ENCODE measurements at places on chromosomes 1 and 21. TPM values are rescaled to one million over a fixed set of nuclear protein-coding genes. Genes with fewer than 3 reads are reported as not detected.

- H3K4me1 ChIP-seq, result no peaks in the 10 kb centered on the region
- peak overlapping the region; percentile 13 for H3K27ac ChIP-seq
- no peak for DNase-seq
- no peaks in the 10 kb centered on the region for H3K27me3 ChIP-seq
- H3K4me3 ChIP-seq, result no peak overlapping the region
- no peaks in the 10 kb centered on the region for H3K36me3 ChIP-seq
These were observed 139.1 kb downstream of the SLC45A1 start for GRCh38 chr1:8456991-8457390.

GRCh38 chr1:234647245-234647644 is 37.3 kb upstream of the IRF2BP2 start:
- no peaks in the 10 kb centered on the region for H3K27me3 ChIP-seq
- H3K27ac ChIP-seq, result no peak overlapping the region
- DNase-seq, result no peak
- no peak overlapping the region for H3K4me3 ChIP-seq
- H3K4me1 ChIP-seq, result no peaks in the 10 kb centered on the region

DNA sequence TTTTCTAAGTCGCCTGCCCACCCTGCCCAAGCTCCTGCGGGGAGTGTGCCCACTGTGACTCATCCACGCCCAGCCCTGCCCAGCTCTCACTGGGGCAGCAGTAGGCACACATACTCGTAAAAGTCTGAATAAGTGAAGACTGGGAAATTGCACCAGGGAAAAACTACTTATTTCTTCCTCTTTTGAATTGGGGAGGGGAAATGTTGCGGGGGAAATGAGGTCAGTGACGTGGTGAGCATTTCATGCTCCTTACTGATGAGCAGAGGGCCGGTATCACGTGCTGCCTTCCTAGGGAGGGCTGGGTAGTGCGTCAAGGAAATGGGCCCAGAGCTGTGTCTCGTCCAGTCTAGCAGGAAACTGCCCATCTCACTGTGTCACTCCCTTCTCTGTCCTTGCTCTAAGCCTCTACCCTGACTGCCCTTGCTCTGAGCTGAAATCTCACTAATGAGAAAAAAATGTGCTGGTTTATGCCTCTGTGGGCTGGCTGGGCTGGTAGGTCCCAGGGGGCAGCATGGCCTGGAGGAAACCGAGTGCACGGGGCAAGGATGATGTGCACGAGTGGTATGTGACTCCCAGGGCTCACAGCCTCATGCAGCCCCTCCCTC is 13.5 kb upstream of the TNFRSF1B start:
- H3K27ac ChIP-seq, result peak overlapping the region; percentile 47
- H3K36me3 ChIP-seq, result no peaks in the 10 kb centered on the region
- H3K27me3 ChIP-seq, result no peaks in the 10 kb centered on the region
- peak; percentile 79 for DNase-seq

- H3K36me3 ChIP-seq, result no peaks in the 10 kb centered on the region
- H3K27ac ChIP-seq, result no peak overlapping the region
- H3K4me3 ChIP-seq, result no peak overlapping the region
- H3K4me1 ChIP-seq, result no peaks in the 10 kb centered on the region
- no peak for DNase-seq
These were observed 339.7 kb upstream of the B3GALT2 start for GRCh38 chr1:193525917-193526710.

GRCh38 chr1:178643349-178643748 is 81.7 kb upstream of the RALGPS2 start:
- H3K27ac ChIP-seq, result no peak overlapping the region
- no peak for DNase-seq
- no peaks in the 10 kb centered on the region for H3K27me3 ChIP-seq
- H3K4me3 ChIP-seq, result no peak overlapping the region

RPL22 gene
- 233 TPM for total RNA-seq

All from heart left ventricle (tissue), 16 donors.